Activated CD4-positive, alpha-beta T cell treated with anti-CD3 and anti-CD28 coated beads, Interleukin-2, amount 50 U/mL, for 4 hours (primary cell): ENCODE measurements at places on chromosomes 6 and 20.

DNA sequence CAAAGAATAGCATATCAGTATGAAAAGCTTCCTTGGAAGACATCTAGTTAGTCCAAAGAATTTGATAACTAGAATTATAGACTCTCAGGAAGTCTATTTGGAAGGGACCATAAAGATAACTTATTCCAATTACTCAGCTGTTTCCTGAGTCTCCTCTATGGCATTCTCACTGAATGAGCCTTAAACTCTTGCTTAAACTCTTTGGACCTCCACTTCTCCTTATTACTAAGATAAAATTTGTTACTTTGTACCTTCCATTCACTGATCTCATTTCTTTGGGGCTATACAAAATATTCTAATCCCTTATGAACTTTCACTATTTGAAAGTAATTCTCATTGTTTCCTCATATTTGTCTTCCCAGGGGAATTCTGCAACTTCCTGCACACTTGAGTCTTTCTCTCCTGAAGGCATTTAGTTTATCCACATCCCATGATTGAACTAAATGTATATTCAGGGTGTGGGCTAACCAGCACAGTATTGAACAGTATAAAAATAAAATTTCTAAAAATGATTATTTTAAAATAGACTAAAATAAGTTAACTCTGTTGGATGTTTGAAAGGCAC, 67.1 kb upstream of the NOTCH4 start:
- DNase-seq, result no peak

GRCh38 chr20:46203510-46203837, 85.4 kb downstream of the CD40 start:
- DNase-seq, result no peak

GRCh38 chr6:38482466-38482865, 157.3 kb downstream of the BTBD9 start:
- DNase-seq, result no peak

DNA sequence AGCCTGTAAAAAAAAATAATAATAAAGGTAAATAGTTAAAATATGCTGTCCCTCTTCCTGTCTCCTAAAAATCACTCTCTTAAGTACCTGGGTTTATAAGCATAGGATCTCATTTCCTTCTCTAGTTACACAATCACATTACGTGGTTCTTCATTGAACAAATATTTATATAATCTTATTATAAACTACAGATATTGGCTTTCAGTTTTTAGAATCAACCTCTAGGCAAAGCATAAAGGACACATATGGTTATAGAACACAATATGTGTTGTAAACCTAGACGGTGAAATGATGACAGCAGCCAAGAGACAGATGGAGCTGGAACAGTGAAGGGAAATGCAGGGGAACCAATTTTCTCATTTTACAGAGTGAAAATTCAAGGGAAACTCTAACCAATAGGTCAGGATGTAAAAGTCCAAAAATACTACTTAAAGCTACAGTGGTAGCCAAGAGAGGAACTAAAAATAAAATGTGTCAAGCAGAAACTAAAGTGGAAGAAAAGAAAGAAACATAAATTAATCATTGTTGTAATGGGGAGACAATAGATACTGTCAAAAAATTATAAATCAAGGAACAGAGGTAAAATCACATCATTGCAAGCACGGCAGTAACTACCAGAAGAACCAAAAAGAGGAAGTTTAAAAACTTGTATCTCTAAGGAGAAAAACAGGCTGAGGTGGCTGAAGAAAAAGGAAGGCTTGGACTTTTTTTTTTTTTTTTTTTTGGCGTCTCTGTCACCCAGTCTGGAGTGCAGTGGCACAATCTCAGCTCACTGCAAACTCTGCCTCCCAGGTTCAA, 82.8 kb upstream of the CDYL start:
- no peak for DNase-seq

GRCh38 chr6:32581315-32582095, 8.1 kb downstream of the HLA-DRB1 start:
- DNase-seq, result no peak

DNA sequence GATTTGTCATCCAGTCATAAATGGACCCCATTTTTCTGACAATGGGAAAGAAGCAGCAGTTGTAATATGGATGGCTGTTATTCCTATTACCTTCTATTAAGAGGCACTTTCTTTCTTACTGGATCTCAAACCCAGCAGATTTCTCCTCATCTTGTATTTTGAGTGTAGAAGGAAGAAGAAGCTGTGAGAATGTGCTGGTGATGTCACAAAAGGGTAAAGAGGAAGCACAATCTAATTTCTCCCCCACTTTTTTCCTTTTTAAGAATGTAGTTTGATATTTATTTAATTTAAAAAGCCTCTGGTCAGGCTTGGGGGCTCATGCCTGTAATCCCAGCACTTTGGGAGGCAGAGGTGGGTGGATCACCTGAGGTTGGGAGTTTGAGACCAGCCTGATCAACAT, 100.0 kb upstream of the JARID2 start:
- DNase-seq, result no peak

- no peak for DNase-seq
Observed at GRCh38 chr20:20344476-20344875, 23.4 kb upstream of the INSM1 start.

DNA sequence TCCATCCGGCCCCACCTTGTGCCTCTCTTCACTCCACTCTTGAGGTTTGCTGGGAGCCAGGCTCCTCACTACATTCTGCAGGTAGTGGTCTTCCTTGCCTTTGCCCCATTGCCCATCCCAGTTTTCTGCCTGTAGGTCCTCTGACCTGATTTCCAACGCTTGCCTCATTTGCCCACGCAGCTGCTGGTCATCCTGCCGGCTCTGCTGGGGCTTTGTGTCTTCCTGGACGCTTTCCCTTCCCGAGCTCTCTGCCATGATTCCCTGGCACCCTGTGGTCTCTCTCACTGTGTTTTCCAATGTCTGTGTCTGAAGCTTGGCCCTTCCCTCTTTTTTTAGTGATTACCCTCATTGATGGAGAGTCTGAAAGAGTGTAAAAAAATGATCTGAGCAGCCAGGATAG, 451.6 kb downstream of the UTRN start:
- DNase-seq, result no peak

- no peak for DNase-seq
Observed at GRCh38 chr6:154624038-154624599, 109.1 kb upstream of the SCAF8 start.

- no peak for DNase-seq
Observed at GRCh38 chr6:109672839-109673238, 18.2 kb downstream of the AK9 start.

DNA sequence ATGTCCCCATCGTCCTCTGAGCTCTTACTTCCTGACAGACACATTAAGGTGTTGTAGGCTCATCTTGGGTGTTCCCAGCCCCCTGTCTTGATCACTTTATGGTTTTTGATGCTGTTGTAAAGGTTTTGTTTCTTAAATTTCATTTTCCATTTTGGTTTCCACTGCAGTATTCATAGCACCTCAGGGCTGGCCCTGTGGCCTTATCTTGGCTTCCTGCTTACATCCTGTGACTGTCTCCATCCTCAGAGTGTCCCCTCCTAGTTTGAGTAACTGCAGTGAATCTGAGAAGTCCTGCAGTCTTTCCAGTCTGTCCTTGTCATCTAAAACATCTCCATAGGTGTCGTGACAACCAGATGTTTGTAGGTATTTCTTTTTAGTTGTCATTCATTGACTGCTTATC, 50.9 kb downstream of the JARID2 start:
- DNase-seq, result no peak

DNA sequence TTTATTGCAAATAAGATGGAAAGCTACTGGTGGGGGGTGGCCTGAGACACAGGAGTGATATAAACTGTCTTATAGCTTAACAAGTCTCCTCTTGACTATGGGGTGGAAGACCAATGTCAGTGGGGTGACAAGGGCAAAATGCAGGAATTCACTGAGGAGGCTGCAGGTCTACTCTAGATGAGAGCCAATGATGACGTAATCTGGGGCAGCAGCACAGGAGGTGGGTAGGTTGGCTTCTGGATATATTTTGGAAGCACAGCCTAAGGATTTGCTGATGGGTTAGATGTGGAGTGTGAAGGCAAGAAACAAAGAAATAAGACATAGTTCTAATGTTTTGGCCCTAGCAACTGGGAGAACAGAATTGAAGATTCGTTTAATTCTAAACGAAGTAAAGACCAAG, 253.2 kb downstream of the PTPRT start:
- no peak for DNase-seq

- no peak for DNase-seq
Observed at GRCh38 chr6:15709651-15710269, 46.9 kb upstream of the DTNBP1 start.

DNA sequence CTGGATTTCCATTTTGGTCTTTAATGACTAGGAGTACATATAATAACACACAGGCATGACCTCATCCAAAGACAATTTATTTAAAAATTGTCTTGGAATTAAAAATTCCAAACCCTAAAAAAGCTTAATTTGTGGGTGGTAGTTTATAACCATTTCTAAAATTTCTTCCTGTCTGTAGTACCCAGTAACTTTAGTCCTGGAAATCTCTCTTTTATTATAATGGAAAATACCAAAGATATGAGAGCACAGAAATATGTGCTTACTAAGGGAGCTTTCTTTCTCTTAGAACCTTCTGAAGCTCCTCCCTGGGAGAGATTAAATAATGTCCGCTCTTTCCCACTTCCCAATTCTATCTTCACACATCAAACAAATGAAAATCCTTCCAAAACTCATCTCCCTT, 70.5 kb upstream of the PRL start:
- no peak for DNase-seq

DNA sequence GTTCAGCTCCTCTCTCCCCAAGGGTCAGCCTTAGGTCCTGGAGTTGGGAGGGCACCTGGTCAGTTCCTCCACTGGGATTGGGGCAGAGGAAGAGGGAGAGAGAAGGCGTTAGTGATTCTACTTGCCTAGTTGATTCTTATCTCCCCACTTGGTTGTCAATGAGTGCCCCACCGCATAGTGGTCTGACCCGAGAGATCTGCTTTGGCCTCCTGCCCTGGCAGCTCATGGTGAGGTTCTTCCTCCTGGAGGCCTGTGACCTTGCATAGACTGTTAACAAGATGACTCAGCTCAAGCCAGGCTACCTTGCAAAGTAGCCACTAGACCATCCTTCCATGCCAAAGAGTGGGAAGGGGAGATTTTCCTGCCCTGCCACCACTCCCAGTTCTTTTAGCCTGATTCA, 160.6 kb downstream of the TMEM200A start:
- no peak for DNase-seq

DNA sequence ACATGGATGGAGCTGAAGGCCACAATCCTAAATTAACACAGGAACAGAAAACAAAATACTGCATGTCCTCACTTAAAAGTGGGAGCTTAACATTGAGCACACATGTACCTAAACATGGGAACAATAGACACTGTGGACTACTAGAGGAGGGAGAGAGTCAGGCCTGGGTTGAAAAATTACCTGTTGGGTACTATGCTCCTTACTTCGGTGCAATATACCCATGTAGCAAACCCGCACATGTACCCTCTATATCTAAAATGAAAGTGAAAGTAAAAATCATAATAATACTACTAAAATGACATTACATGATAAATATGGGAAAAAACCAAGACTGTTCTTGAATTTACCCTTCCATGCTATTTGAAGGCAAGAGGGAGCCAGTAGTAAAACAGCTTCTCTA, 1273.8 kb upstream of the ADGRB3 start:
- DNase-seq, result no peak

DNA sequence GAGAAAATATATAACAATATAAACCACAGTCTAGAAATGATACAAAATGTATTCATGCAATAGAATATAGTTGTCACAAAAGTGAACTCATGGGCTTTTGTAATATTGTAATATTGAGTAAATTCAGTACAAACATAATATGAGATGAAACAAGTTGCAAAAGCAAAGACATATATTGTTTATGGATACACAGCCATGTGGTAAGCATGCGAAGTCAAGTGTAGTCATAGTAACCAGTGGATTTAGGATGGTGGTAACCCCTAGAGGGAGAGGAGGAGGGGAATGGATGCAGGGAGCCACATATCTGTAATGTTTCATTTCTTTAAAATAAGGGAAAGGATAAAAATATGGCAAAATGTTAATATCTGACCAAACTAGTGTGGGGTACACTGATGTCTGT, 47.3 kb downstream of the ARMC2 start:
- no peak for DNase-seq

GRCh38 chr20:47221036-47221625, 135.4 kb downstream of the ZMYND8 start:
- DNase-seq, result no peak

DNA sequence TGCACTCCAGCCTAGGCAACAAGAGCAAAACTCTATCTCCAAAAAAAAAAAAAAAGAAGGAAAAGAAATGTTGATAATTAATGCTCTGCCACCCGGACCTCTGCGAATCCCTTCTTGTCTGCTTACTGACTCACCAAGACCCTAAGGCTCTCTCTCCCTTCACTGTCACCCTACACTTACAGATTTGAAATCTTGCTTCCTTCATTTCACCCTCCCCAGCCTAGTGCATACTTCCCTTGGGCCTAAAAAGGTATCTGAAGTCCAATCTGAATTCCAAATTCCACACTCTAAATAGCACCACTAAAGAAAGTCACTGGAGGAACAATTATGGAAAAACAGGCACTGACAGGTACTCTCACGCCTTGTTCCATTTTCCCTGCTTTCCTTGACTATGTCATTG, 9.4 kb upstream of the PHF20 start:
- DNase-seq, result no peak

DNA sequence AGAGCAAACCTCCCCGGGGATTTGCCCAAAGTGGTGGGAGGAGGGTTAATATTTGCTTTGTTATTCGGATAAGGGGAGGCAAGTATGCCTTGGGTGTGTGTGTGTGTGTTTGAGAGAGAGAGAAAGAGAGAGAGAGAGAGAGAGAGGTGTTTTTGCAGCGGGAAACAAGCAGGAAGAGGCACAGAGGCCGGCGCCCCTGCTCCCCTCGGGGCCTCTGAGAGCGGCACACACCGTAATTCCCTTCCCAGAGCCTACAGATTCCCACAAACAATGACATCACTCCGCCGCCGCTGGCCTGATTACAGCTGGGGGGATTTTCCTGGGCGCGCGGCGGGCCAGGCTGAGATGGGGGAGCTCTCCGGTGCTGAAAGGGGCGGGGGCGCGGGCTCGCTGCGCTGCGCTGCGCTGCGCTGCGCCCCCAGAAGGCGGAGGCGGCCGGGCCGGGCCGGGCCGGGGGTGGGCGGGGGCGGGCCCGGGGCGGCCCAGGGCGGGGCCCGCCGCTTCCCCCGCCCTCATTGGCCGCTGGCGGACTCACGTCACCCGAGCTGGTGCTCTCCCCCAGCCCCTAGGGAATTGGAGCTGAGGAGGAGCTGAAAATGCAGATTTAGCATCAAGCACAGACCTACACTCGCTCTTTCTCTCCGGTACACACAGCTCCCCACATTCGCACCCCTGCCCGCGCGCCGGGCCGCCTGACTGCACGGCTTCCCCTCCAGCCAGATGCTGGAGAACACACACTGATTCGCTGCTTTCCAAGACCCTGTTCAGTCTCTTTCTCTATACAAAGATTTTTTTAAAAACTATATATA, at the start of gene PCSK2:
Gene PCSK2 (plus strand): TSS at position 631 of the 809 bp plus-strand sequence. CDS start 266 bp downstream, outside the sequence.
- no peak for DNase-seq

DNA sequence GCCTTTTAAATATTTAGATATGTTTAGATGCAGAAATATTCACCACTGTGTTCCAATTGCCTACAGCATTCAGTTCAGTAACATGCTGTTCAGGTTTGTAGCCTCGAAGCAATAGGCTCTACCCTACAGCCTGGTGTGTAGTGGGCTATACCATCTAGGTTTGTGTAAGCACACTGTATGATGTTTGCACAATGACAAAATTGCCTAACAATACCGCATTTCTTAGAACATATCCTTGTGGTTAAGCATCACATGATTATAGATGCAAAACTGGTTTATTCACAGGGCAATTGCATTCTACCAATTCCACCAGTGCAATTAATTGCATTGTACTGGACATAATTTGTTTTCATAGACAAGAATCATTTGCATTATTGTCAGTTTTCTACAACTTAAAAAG, 7.9 kb upstream of the SLC22A16 start:
- no peak for DNase-seq
